ENCODE measurements at places on chromosomes 16 and 17.

GRCh38 chr17:66115246-66115645 is 76.7 kb downstream of the CEP112 start:
- no peak for DNase-seq

- DNase-seq: no peak
These were observed 25.9 kb downstream of the AP2B1 start for GRCh38 chr17:35612924-35613521.

- DNase-seq: no peak
These were observed 10.6 kb downstream of the FBXO39 start for GRCh38 chr17:6786618-6787017.

DNA sequence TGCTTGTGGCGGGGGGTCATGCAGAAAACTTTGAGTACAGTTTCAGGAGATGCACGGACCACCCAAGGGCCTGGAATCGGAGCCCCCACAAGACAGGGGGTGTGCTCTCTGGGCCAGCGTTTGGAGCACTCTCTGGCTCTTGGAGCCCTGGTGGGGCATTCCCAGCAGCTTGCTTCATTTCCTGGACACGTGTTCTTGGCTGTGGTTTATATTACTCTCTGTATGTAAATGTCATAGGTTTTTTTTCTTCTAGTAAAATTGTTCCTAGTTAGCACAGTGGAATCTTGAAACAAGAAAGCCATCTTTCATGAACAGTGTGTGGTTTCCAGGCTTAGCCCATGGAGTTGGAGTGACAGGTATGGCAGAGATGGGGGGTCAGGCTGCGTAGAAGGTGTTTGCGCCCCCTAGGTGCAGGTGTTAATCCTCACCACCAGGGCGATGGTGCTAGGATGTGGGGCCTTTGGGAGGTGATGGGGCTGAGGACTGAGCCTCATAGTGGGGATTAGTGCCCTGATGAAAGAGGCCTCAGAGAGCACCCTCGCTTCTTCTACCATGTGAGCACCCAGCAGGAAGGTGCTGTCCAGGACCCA is 79.8 kb downstream of the JPH3 start:
- no peak for DNase-seq

GRCh38 chr16:89549007-89549700 is 11.3 kb upstream of the RPL13 start:
- DNase-seq: no peak

- no peak for DNase-seq
These were observed 2.1 kb downstream of the PIPOX start for GRCh38 chr17:29045026-29045425.

- DNase-seq: peak; percentile 37
These were observed 27.1 kb downstream of the USP10 start for GRCh38 chr16:84726669-84727467.

GRCh38 chr16:938136-938535 is 32.6 kb downstream of the LMF1 start:
- DNase-seq: no peak

DNA sequence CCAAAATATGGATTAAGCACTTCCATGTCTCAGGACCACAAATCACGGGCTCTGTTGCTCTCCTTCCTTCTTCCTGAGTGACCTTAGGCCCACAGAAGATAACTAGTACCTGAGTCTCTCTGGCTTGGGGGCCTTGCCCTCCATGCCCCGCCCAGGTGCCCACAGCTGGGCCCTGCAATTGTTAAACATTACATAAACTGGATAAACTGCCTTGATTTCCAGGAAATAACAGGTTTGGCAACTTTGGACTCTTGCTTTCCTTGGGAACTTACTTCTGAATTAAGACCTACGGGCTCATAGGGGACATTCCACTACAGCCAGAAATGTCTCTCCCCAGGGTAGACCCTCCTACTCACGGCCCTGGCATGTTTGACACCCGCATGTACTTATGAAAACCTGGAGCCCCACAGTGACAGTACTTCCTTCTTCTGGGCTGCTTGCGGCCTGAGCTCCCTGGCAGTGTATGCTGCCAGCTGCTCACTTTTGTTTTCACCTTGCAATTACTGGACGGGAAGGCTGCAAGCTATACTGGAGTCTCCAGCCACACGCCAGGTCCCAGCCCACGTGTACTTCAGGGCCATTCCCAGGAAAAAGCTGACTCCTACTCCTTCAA is 2.3 kb upstream of the UBALD2 start:
- no peak for DNase-seq

GRCh38 chr16:73228649-73229048 is 180.7 kb upstream of the ZFHX3 start:
- no peak for DNase-seq
